IMR-90 (cell line): ENCODE measurements at places on chromosomes 2 and 18.
A peak's percentile ranks its signal among the peaks of the same experiment; 100 is the strongest.

DNA sequence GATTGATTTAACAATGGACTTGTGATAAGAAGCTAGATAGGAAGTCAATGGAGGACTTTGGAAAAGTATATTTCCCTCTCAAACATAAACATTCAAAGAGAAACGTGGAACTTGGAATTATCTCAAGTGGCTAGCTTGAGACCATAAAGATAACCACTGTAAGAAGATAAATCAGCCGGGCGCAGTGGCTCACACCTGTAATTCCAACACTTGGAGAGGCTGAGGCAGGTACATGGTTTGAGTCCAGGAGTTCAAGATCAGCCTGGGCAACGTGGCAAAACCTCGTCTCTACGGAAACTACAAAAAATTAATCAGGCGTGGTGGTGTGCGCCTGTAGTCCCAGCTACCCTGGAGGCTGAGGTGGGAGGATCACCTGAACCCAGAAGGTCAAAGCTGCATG lies 405.9 kb upstream of the ACVR2A start:
- no peak for DNase-seq

- DNase-seq = no peak
These were observed 18.1 kb downstream of the CYP1B1 start for GRCh38 chr2:38057651-38058410.

DNA sequence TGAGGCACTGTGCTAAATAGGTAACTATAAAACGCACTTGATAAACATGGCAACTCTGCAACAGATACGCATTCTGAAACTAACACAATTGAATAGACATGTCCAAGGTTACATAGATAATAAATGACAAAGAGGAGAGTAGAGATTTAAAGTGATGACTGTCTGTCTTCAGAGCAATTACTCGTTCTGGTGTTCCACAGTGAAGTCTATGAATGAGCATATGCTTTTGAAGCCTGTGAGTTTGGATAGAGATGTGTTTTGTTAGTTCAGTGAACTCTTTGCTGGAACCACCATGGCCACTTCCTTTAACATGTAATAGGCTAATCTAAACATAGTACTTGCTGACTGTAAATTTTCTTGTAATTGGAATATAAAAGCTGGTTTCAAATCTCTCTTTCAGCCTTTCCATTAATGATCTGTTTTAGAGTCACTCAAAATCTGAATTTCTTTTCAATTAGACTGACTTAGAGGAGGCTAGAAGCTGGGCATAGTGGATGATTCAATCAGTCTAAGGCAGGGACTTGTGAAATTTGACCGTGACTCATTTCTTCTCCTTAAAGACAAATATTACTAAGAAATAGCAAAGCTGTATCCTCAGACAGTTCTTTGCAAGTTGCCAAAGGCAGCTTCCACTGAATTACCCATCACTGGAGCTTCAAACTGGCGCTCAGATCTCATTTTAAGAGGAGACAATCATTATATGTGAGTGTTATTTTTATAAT lies 1130.1 kb upstream of the CELF4 start:
- no peak for DNase-seq

DNA sequence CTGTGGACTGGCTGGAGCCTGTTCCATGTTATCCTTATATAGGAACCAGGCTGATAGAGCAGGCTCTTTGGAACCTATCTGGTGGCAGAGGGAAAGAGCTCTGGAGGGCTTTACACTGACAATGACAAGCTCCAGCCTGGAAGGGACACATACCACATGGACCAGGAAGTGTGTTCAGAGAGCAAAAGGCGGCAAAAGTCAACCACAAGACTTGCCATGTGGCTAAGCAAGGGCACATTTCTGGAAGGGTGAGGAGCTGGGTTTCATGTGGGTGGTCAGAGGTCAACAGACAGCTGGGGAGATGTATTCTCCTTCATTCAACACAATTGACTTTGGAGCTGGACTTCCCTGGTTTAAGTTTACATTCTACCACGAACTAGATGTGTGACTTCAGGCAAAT lies 325.2 kb downstream of the DYSF start:
- no peak for DNase-seq

GRCh38 chr2:126634273-126634861 lies 21.6 kb upstream of the GYPC start:
- DNase-seq = peak; percentile 17

DNA sequence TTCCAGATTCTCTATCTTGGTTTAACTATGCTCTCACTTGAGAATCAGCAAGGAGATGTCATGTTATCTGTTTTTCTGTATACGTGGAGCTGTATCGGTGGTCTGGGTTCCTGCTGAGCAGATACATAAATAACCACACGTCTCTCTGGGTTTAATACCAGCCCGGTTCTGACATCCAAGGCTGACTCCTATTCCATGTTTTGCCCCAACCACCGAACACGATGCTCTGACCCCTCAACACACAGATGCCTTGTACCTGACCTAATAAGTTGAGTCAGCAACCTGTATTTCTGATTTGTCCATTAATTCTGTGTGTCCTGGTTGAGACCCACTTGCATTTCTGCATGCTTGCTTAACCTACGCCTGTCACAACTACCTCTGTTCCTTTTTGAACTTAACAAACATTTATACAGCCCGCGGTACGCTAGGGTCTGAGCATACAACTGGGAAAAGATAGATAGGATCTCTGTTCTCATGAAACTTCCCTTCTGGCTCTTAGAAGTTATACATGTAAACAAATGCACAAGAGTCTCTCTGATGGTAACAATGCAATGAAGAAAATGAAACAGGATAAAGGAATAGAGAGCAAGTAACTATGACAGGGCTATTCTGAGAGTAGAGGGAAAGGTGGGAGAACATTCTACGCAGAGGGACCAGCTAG lies 480.4 kb downstream of the PARD3B start:
- peak; percentile 13 for DNase-seq

GRCh38 chr2:64932371-64933216 lies 56.6 kb upstream of the SLC1A4 start:
- DNase-seq = no peak

GRCh38 chr2:61134141-61134540 lies 27.8 kb upstream of the C2orf74 start:
- no peak for DNase-seq

- no peak for DNase-seq
These were observed 347.6 kb downstream of the RNF144A start for GRCh38 chr2:7264791-7265190.

DNA sequence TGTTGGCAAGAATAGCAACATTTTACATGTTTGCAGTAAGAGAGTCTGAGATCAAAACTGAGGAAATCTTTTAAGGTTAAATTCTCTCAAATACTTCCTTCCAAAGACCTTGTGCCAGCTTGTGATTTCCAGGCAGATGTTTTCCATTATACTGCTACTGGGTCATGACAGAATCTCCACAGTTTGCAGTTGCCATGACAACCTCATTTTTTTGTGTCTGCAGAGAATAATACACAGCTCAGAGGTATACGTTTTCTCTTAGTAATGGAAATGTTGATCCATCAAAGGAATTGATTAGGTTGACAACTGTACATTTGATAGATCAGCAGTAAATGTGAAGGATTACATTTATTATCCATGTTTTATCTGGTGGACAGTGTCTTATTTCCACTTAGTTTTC lies 29.1 kb upstream of the CSRNP3 start:
- peak; percentile 4 for DNase-seq

- DNase-seq = no peak
These were observed 37.2 kb downstream of the HPCAL1 start for GRCh38 chr2:10339647-10340592.

- DNase-seq = peak; percentile 41
These were observed 373 bp downstream of the EIPR1 start for GRCh38 chr2:3377279-3377611.

GRCh38 chr2:198591586-198591985 lies 787.2 kb downstream of the PLCL1 start:
- DNase-seq = no peak

- no peak for DNase-seq
These were observed 41.3 kb downstream of the FAM171B start for GRCh38 chr2:186734957-186735734.

DNA sequence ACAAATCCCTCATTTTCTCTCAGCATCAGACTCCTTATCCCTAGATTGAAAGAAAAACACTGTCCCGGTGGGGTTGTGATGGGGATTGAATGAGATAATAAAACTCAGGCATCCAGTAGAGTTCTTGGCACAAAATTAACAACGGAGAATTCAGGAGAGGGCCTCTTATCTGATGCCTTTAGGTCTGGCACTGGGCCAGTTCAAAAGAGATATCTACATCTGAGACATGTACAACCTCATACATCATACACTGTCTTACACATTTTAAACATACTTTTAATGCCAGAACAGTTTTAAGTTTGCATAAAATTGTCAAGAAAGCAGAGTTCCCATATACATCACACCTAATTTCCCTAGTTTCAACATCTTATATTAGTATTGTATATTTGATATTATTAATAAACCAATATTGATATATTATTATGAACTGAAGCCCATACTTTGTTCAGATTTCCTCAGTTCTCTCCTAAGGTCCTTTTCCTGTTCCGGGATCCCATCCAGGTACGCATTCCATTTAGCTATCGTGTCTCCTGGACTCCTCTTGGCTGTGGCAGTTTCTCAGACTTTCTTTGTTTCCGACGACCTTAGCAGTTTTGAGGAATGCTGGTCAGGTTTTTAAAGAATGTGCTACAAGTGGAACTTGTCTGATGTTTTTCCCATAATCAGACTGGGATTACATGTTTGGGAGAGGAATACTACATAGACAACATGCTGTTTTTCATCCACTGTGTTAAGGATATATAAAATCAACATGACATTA lies 27.8 kb downstream of the NXPH2 start:
- DNase-seq = peak; percentile 0

DNA sequence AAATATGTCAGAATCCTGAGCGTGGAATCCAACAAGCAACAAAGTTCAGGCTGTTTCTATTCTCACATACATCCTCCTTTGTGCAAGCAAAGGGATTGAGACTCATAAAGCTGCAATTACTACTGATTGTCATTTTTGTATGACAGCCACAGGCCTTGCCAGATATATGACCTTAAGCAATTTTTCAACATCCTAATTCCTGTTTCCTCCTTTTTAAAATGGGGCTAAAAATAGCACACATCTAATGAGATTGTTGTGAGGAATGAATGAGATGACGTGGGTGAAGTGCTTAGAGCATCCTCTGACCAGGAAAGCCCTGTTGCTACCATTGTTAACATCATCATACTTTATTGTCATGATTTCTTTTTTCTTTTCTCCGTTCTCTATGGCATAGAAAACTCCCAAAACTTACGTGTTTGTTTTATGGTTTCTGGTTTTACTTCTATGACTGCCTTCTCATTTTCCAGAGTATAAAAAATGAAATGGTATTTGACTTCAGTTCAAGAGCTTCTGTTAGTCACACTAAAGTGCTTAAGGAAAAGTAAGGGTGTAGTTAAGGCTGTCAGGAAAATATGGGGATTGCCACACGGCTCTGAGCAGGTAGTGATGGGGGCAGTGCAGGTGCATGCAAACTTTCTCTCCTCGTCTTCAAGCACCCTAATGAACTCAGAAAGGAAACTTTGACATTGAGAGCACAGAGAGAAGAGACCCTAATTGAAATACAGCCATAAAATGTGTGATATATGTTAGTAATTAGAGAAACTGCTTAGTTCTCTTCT lies 590.6 kb upstream of the NETO1 start:
- DNase-seq = peak; percentile 15
